ENCODE measurements at places on chromosomes 2 and 18.

- no peak overlapping the region for H3K27ac ChIP-seq
- DNase-seq: no peak
- no peaks in the 10 kb centered on the region for H3K4me1 ChIP-seq
- H3K4me3 ChIP-seq: no peak overlapping the region
- no peaks in the 10 kb centered on the region for H3K36me3 ChIP-seq
These were observed 99.5 kb downstream of the TTC32 start for GRCh38 chr2:19802086-19802841.

DNA sequence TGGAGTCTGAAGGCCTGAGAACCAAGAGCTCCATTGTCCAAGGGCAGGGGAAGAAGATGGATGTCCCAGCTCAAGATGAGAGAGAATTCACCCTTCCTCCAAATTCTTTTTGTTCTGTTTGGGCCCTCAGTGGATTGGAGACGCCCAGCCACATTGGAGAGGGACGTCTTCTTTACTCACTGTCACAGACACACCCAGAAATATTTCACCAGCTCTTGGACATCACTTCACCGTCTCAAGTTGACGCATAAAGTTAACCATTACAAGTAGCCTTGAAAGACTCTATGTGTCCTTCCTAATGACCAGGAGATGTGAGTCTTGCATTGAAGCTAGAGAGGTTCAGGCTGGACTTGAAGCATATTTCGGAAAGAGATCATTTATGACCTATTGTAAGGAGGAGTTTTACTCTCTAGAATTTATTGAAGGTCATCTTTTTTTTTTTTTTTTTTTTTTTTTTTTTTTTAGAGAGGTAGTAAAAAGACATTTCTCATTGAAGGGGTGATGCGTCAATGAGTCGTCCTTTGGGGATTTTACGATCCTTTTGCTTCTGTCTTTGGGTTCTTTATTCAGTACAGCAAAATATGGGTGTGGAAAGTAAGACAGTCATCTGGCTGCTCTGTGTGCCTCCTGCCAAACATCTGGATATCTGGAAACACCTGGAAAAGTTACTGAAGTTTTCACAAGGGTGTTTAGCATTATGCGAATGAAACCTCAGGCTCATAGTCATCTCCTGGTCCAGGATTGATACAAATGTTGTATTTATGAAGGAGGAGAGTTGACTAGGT is 118.1 kb downstream of the PRPF40A start:
- H3K4me3 ChIP-seq: no peak overlapping the region
- H3K27me3 ChIP-seq: no peaks in the 10 kb centered on the region
- no peak overlapping the region for H3K27ac ChIP-seq
- no peaks in the 10 kb centered on the region for H3K4me1 ChIP-seq

DNA sequence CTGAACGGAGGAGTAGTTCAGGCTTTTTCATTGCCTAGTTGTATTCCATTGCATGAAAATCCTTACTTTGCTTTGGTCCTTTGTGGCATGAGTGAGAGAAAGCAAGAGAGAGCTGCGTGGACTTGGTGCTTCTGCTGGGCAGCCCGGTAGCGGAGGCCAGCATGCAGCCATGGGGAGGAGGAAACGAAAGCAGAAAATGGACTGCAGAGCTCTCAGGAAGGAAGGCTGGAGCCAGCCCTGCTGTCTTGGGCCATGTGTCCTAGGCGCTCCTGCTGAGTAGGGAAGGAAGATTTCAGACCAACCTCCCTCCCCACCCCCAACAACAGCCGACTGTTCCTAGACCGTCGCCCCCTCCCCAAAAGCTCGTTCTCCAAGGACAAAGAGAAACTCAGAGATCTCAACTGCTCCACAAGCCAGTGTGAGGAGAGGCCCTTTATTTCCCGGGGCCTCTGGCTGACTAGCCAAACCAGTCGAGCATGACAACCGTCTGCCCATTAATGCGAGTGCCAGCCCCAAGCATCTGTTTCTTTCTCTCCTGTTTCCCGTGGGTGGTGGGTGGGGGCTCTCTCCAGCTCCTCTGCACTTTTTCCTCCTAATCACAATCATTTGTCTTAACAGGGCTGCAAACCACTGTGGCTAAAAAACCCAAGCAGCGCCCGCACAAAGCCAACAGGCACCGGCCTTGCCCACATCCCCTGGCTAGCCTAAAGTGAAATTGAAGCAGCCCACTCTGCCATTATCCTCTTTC is 66.8 kb upstream of the FZD7 start:
- no peak overlapping the region for H3K4me3 ChIP-seq
- H3K4me1 ChIP-seq: no peaks in the 10 kb centered on the region
- no peak for DNase-seq
- no peaks in the 10 kb centered on the region for H3K27me3 ChIP-seq

GRCh38 chr2:238434846-238435751 is 8.4 kb downstream of the ASB1 start:
- DNase-seq: no peak
- no peaks in the 10 kb centered on the region for H3K27me3 ChIP-seq
- no peak overlapping the region for H3K4me3 ChIP-seq
- no peaks in the 10 kb centered on the region for H3K36me3 ChIP-seq

DNA sequence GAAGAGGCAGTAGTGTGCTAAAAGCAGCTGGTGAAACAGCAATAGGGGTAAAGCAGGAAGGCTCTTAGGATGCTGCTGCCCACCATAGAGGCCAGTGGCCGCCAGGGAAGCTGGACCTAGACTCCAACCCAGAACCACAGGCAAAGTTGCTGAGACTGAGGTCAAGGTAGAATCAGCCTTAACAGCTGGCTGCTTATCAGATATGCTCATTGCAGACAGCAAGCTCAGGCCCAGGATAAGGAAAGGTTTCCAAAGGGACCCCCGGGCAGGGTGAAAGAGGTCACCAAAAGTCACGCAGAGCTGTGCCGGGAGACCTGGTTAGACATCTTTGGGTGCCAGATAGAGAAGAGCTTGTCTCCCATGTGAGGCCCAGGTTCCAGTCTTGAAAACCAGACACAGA is 42.9 kb upstream of the EPG5 start:
- DNase-seq: no peak
- no peak overlapping the region for H3K27ac ChIP-seq
- no peaks in the 10 kb centered on the region for H3K4me1 ChIP-seq
- peaks cover 2% of the 10 kb centered on the region for H3K36me3 ChIP-seq
- no peak overlapping the region for H3K4me3 ChIP-seq
- H3K27me3 ChIP-seq: no peaks in the 10 kb centered on the region

DNA sequence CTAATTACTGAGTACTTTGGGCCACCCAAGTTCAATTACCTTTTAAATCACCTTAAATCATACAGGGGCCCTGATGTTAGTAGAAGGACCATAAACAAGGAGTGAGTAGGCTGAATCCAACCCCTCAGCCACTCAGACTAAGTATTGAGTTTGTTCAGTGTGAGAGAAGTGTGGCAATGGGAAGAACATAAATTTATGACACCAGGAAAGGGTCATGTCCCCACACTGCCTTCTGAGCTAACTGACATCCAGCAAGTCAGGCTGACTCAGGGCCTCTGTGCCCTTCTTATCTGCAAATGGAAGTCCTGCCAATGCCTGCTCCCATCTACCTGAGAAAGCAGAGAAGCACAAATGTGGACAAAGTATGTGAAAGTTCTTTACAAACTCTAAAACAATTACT is 12.9 kb downstream of the PLEKHM3 start:
- no peaks in the 10 kb centered on the region for H3K27me3 ChIP-seq
- H3K36me3 ChIP-seq: no peaks in the 10 kb centered on the region
- no peak for DNase-seq
- no peak overlapping the region for H3K4me3 ChIP-seq
- H3K4me1 ChIP-seq: peaks cover 7% of the 10 kb centered on the region

GRCh38 chr18:48442761-48443160 is 33.6 kb upstream of the ZBTB7C start:
- DNase-seq: no peak
- H3K27ac ChIP-seq: no peak overlapping the region
- H3K4me3 ChIP-seq: no peak overlapping the region
- no peaks in the 10 kb centered on the region for H3K36me3 ChIP-seq

DNA sequence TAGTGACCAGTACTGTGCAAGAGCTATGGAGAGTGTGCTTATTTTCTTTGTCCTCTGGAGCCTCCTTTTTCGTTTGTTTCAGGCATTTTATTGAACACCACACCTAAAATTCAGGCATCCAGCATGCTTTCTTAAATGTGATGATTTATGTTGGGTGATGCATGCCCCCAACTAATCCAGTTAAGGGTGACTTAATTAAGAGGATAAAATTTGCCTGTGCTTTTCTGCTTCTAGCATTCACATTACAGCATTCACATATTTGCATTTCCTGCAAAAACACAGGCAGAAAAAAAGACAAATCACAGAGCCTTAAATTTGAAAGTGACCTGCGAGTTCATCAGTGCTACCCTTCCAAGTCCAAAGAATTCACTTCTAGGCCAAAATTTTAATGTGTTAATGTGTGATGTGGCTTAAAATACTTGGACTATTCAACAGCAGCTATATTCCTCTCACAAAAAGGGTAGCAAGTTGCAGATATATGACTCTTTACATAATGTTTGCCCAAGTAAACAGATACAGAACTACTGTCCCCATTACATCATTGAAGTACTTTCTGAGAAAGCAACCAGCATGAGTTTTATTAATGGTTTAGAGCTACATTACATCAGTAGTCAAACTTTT is 286.5 kb downstream of the THSD7B start:
- no peak overlapping the region for H3K4me3 ChIP-seq
- H3K27ac ChIP-seq: no peak overlapping the region
- DNase-seq: no peak
- no peaks in the 10 kb centered on the region for H3K4me1 ChIP-seq
- no peaks in the 10 kb centered on the region for H3K27me3 ChIP-seq
- no peaks in the 10 kb centered on the region for H3K36me3 ChIP-seq

GRCh38 chr2:33034784-33035183 is 88.0 kb downstream of the LTBP1 start:
- no peak overlapping the region for H3K4me3 ChIP-seq
- no peaks in the 10 kb centered on the region for H3K36me3 ChIP-seq
- H3K27ac ChIP-seq: no peak overlapping the region
- DNase-seq: no peak
- no peaks in the 10 kb centered on the region for H3K4me1 ChIP-seq

DNA sequence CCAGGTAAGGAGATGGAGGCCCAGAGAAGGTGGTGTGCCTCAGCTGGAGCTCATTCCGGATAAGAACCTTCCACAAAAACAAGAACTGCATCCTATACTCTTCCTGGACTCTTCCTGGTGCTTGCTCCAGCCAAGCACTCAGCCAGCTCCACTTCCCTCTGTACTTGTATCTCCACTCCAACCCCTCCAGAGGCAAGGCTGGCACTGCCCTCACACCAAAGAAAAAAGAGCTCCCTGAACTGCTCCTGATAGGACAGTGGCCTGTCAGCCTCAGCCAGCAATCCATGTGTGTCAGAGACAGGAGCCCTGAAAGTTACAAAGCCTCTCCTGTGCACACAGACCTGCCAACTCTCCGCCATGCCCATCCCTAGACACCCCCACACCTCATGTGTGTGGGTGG is 248.1 kb downstream of the CELF4 start:
- no peaks in the 10 kb centered on the region for H3K4me1 ChIP-seq
- no peak overlapping the region for H3K27ac ChIP-seq
- no peaks in the 10 kb centered on the region for H3K36me3 ChIP-seq
- no peak overlapping the region for H3K4me3 ChIP-seq
- DNase-seq: peak; percentile 19

DNA sequence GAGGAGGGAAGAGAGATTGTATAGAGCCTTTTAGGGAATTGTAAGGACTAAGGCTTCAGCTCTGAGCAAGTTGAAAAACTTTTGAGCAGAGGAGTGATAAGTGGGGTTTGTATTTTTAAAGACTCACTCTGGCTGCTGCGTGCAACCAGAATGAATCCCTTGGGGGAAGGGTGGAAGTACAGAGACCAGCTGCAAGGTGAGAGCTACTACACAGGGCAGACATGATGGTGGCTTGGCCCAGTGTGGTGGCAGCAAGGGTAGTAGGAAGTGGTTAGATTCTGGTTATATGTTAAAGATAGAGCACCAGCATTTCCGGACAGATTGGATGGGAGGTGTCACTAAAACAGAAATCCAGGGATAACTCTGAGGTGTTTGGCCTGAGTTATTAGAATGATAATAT is 10.1 kb upstream of the SESTD1 start:
- H3K4me1 ChIP-seq: peaks cover 16% of the 10 kb centered on the region
- H3K4me3 ChIP-seq: no peak overlapping the region
- DNase-seq: no peak
- H3K27ac ChIP-seq: peak overlapping the region; percentile 40

- no peak for DNase-seq
- H3K4me3 ChIP-seq: no peak overlapping the region
- H3K27me3 ChIP-seq: no peaks in the 10 kb centered on the region
These were observed 176.6 kb downstream of the EN1 start for GRCh38 chr2:118670838-118671237.

- no peak overlapping the region for H3K27ac ChIP-seq
- H3K4me1 ChIP-seq: peaks cover 17% of the 10 kb centered on the region
- no peak overlapping the region for H3K4me3 ChIP-seq
- H3K27me3 ChIP-seq: no peaks in the 10 kb centered on the region
These were observed 3.2 kb downstream of the HS1BP3 start for GRCh38 chr2:20647738-20648137.
